ENCODE measurements at places on chromosomes 3 and 15. TPM values are rescaled to one million over a fixed set of nuclear protein-coding genes. Genes with fewer than 3 reads are reported as not detected.

AGBL1 gene
- not detected for total RNA-seq

MESP2 gene
- total RNA-seq: not detected

C2CD4A gene
- 2.3 TPM for total RNA-seq

CDCP1 gene
- 0.11 TPM for total RNA-seq

SLCO2A1 gene
- total RNA-seq: 6.7 TPM

Measured in dermis lymphatic vessel endothelial cell (primary cell).